Kidney glomerular epithelial cell (primary cell): ENCODE measurements at places on chromosomes 16 and 17.

GRCh38 chr17:56913353-56913866, 439 bp downstream of the TRIM25 start:
- DNase-seq: no peak

- DNase-seq: no peak
Observed at GRCh38 chr16:70800311-70800710, 647 bp downstream of the VAC14 start.

DNA sequence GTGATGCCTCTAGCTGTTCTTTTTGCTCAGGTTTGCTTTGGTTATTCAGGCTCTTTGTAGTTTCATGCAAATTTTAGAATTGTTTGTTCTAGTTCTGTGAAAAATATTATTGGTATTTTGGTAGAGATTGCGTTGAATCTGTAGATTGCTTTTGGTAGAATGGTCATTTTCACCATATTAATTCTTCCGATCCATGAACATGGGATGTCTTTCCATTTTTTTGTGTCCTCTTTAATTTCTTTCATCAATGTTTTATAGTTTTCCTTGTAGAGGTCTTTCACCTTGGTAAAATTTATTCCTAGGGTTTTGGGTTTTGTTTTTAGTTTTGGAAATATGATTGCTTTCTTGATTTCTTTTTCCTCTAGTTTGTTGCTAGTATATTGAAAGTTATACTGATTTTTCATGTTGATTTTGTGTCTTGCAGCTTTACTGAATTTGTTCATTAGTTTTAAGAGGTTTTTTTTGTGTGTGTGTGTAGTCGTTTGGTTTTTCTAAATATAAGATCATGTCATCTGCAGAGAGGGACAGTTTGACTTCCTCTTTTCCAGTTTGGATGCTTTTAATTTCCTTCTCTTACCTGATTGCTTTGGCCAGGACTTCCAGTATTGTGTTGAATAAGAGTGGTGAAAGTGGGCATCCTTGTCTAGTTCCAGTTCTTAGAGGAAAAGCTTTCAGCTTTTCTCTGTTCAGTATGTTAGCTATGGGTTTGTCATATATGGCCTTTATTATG, 42.4 kb downstream of the NSRP1 start:
- no peak for DNase-seq

DNA sequence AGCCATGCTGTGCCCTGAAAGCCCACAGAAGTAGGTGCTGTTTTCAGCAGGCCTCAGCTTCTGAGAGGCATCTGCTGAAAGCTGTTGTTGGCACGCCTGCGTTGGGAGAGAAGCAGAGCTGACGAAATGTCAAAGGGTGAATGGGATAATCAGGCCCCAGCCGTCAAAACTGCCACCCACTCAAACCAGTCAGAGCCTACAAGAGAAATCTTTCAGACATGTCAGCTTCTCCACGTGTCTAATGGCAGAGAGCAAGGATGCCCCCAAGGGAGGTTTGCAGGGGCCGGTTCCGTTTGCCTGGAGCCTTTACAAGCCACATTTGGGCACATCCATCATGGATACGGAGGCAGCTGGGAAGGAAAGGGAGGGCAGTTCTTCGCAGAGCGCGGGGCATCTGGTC, 568.2 kb upstream of the EEF2KMT start:
- DNase-seq: no peak

DNA sequence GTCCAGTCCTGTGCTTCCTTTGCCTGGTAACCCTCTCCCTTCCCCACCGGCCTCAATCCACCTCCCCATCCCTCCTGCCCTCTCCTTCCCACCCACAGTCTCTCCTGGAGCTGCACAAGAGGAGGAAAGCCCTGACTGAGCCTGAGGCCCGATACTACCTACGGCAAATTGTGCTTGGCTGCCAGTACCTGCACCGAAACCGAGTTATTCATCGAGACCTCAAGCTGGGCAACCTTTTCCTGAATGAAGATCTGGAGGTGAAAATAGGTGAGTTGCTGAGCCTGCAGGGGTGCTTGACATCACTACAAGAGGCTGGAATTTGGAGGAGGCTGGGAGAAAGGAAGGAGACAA, 1.3 kb downstream of the PLK1 start:
- no peak for DNase-seq

DNA sequence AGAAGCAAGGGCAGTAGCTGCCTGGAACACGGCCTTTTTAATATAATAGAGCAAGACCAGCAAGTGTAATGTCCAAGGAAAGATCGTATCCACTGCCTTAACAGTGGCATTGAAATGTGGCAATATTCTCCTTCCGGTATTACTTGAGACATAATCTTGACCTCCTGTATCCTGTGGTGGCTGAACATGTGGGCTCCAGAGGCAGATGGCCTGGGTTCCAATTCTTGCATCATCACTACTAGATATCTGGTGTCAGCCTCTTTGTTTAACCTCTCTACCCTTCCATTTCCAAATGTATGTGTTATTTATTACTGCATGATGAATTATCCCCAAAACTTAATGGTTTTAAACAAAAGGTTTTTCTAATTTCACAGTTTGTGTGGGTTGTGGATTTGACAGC, 3.5 kb upstream of the CDYL2 start:
- no peak for DNase-seq

DNA sequence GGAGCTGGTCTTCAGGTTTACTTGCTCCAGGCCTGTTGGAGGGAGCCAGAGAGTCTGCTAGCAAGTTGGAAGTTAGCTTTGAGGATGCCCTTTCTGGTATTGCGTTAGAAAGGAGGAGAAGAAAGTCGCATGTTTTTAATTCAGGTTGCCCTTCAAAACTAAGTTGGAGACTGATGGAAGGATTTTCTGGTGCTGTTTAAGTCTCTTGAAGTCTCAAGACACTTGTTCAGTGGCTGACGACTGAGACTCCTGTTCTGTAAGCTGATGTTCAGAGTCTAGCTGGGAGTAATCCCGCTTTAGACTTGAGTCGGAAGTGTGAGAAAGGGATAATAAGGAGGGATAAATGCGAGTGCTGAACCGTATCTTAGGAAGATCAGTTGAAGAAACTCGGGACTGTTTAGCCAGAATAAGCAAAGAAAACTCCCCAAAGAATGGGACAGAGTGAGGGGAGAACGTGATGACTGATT, 740 bp downstream of the AATF start:
- no peak for DNase-seq

DNA sequence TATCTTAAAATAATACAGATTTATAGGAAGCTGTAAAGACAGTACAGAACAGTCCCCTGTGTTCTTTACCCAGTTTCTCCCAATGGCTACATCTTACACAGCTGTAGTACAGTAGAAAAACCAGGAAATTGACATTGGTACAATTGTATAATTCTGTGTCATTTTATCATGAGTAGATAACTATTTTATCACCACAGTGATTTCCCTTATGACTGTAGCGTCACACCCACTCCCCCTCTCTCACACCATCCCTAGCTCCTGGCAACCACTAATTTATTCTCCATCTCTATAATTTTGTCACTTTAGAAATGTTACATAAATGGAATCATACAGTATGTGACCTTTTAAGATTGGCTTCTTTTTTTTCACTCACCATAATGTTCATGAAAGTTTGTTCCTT, 30.9 kb downstream of the CLTC start:
- DNase-seq: no peak

DNA sequence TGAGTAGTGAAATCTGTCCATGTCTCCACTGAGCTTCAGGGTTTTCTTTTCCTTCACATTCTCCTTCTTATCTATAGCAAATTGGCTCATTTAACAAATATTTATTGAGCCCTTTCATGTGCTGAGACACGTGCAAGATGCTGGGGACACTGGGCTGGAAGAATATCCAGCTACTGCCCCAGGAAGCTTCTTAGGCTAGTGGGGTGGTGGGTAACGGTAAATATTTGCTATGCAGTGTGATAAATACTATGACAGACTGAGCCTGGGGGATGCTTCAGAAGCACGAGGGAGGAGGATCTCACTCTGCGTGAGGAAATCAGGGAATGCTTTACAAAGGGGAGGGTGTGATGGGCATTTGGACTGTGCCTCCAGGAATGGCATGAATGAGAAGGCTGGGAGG, 524.1 kb downstream of the GRIN2A start:
- no peak for DNase-seq

DNA sequence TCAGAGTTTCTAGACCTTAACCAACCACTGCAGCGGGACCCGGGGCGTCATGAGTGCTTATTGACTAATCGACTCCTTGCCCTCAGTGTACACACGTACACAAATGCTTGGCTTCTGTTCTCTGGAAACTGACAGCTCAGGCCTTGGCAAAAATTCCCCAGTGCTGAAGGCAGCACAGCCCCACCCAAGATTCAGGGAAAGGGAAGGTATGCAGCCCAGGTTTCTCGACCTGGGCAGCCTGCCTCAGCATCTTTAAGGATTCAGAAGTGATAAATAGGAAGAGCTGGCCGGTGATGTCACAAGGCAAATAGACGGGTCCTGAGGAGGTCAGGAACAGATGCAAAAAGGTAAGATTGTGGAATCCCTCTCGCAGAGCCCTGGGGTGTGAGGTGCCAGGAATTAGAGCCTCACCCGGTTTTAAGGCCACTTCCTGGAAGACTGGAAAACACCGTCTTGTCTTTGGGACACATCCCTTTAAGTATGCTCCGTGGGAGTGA, 9.0 kb upstream of the CDH3 start:
- no peak for DNase-seq

GRCh38 chr17:14318918-14319205, 18.0 kb downstream of the HS3ST3B1 start:
- DNase-seq: no peak

- DNase-seq: no peak
Observed at GRCh38 chr16:63822818-63823217, 1299.0 kb downstream of the CDH11 start.

DNA sequence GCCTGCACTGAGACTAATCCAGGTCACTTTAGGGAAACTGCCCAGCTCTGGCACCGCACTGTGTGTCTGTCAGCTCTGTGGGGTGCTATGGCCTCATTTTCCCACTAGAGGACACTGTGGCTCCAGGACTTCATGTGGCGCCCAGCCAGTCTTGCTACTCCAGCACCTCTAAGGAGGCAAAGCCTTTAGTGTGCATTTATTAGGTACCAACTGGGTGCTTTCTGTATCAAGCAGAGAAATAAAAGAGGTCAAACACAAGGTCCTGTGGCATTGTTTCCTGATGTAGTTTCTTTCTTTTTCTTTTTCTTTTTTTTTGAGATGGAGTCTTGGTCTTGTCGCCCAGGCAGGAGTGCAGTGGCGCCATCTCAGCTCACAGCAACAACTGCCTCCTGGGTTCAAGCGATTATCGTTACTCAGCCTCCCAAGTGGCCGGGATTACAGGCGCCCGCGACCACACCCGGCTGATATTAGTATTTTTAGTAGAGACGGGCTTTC, 12.5 kb upstream of the RHBDL3 start:
- DNase-seq: peak; percentile 67

- DNase-seq: peak; percentile 41
Observed at GRCh38 chr17:57783338-57783742, 38.2 kb upstream of the CCDC182 start.

- no peak for DNase-seq
Observed at GRCh38 chr17:80986046-80986445, 5.6 kb upstream of the CHMP6 start.

- DNase-seq: no peak
Observed at GRCh38 chr17:48549914-48550501, 5.1 kb upstream of the HOXB2 start.

- DNase-seq: no peak
Observed at GRCh38 chr16:89452241-89452640, 38.1 kb downstream of the ANKRD11 start.

GRCh38 chr17:61619493-61619892, 28.5 kb upstream of the NACA2 start:
- no peak for DNase-seq

DNA sequence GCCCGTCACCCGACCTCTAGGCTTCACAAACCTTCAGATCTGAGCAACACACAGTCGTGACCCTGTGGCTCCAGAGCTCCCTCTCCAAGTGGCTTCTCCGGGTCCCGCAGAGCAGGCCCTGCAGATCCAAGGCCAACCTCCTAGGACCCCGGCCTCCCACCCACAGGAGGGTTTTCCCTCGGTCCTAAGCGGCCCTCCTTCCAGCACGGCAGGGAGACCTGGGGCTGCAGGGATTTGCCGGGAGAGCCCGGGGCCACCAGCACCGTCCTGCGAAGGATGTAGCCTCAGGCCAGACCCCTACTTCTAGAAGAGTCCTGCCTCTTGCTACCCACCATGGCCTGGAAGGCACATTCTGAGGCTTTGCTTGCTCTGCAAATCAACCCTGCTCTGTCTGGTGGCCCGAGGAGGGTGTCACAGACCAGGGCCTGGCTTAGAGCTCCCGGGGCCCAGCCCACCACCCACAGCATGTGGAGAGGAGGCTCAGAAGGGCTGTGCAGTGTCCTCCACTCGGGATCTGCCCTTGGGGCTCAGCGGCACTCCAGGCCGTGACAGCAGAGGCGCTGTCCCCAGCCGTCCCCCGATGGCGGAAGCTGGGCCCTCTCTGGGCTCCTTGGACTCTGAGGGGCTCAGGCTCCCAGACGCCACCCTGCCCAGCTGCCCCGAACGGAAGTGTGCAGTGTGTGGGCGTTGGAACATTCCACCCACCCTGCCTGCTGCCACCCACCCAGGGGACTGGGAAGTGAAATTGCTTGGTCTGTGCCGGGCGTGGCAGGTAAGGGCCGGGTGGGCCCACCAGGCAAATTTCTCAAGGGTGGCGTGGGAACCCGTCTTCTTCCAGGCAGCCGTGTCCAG, 28.8 kb upstream of the ACSF3 start:
- no peak for DNase-seq

DNA sequence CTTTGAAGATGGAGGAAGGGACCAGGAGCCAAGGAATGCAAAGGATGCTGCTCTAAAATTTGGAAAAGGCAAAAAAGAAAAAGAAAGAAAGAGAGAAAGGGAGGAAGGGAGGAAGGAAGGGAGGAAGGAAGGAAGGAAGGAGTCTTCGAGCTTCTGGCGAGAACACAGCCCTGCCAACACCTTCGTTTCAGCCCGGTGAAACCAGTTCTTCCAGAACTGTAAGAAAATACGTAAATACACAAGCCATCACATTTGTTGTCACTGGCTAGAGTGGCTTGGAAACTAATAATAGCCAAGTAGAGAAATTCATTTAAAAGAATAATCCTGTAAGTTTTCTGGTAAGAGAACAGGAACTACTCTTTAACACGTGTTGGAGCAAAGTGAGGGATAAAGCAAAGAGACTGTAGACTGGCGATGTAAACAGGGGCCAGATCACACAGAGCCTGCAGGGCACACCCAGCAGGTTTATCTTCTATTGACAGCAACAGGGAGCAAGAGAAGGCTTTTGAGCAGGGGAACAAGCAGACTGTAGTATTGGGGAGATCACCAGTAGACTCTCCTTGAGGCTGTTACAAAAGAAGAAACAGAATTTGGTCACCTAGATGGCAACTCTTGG, 188.7 kb upstream of the MPHOSPH6 start:
- DNase-seq: no peak

- no peak for DNase-seq
Observed at GRCh38 chr17:51848451-51848850, 310.1 kb downstream of the CA10 start.
